Activated naive CD4-positive, alpha-beta T cell treated with Interleukin-2 at 50 U/mL for 16 hours (primary cell): ENCODE measurements at places on chromosomes 5 and 9.

- DNase-seq: no peak
These were observed 77.0 kb downstream of the C5orf15 start for GRCh38 chr5:133891390-133891789.

DNA sequence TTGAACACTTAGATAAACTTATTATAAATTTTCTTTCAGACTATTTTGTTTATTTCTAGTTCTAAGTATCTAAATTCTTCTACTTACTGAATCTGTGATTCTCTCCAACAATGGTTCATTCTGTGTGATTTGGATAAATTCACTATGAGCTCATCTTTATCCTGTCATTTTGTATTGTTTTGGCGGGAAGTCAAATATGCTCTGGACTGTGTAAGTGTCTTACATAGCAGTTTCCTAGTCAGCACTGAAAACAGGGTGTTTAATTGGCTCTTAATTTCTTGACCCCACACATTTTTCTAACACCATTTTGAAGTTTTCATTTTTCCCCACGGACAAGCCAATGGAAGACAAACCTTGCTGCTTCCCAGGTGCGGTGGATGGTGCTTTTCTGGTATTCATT, 207.0 kb upstream of the ACO1 start:
- no peak for DNase-seq

DNA sequence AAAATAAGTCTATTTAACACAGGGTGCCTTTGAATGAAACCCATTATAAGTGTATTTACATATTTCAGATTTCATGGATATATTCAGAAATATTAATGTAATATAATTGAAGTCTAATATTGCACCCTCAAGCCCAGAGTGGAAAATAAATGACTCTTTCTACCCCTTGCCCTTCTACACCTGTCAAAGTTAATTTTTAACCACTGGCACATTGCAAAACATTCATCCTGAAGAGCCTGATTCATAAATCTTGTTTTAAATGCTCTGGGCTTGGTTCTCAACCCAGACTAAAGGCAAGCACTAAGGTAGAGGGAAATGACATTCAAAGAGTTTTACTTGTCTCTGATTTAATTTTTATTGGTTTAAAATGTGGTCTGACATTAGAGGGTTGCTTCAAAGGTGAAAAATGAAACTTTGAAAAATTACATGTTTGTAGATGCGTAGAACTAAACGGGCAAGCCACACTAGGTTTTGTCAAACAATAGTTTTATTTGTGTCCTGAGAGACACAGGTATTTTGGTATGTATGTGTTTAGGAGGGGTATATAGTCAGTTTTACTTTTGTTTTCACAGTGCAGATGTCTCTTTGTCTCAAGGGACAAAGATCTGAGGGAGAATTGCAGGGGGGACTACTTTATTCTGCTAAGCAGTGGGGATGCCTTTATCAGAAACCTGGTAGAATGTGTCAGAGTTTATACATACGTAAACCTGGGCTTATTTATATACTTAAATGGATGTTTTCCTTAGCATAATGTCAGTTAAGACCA, 69.7 kb downstream of the PIK3R1 start:
- DNase-seq: no peak

- DNase-seq: no peak
These were observed 737.7 kb downstream of the TLE1 start for GRCh38 chr9:80951675-80952074.

DNA sequence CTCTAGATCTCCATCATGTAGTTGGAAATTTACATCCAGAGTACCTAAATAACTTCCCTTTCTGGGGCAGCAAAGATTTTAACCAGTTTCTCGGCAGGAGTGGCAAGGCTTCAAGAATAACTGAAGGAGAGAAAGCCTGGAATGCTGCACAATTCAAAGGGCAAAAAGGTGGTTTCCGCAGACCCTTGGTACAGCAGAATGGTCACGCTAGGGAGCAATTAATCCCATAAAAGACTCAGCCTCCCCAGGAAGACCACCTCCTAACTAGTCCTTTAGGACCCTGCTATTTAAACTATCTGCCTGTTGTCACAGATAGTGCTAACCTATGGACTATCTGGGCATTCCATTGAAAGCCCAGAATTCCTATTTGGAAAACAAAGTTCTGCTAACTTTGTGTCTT, 3.6 kb downstream of the HTR1A start:
- no peak for DNase-seq

GRCh38 chr5:43121913-43122484, 1.3 kb downstream of the ZNF131 start:
- DNase-seq: no peak

- no peak for DNase-seq
These were observed 84.5 kb upstream of the SLC12A2 start for GRCh38 chr5:127998950-127999615.

- DNase-seq: no peak
These were observed 1059.1 kb upstream of the DMAC1 start for GRCh38 chr9:8858596-8859161.

- DNase-seq: peak; percentile 97
These were observed 9.7 kb downstream of the PTGES2 start for GRCh38 chr9:128117613-128118471.

DNA sequence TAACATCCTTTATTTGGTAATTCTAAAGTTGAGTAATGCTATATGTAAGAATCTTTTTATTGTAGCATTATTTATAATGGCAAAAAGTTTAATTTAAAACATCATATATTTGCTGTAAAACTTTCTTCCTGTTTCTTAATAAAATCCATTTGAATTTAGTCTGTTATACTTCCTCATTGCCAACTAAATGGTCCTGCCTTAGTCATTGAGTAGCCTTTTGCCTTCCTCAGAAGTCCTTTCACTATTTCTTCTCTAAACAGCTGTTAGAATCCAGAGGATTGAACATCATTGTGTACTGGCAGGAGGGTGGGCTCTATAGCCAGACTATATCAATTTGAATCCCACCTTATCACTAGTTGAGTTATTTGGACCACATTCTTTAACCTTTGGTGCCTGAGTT, 11.0 kb downstream of the SLC44A1 start:
- DNase-seq: no peak

GRCh38 chr5:76175821-76176403, 92.7 kb downstream of the SV2C start:
- peak; percentile 19 for DNase-seq

- no peak for DNase-seq
These were observed 14.3 kb upstream of the LHX3 start for GRCh38 chr9:136219276-136219675.

- DNase-seq: no peak
These were observed 222.7 kb upstream of the RASEF start for GRCh38 chr9:83285445-83286225.

DNA sequence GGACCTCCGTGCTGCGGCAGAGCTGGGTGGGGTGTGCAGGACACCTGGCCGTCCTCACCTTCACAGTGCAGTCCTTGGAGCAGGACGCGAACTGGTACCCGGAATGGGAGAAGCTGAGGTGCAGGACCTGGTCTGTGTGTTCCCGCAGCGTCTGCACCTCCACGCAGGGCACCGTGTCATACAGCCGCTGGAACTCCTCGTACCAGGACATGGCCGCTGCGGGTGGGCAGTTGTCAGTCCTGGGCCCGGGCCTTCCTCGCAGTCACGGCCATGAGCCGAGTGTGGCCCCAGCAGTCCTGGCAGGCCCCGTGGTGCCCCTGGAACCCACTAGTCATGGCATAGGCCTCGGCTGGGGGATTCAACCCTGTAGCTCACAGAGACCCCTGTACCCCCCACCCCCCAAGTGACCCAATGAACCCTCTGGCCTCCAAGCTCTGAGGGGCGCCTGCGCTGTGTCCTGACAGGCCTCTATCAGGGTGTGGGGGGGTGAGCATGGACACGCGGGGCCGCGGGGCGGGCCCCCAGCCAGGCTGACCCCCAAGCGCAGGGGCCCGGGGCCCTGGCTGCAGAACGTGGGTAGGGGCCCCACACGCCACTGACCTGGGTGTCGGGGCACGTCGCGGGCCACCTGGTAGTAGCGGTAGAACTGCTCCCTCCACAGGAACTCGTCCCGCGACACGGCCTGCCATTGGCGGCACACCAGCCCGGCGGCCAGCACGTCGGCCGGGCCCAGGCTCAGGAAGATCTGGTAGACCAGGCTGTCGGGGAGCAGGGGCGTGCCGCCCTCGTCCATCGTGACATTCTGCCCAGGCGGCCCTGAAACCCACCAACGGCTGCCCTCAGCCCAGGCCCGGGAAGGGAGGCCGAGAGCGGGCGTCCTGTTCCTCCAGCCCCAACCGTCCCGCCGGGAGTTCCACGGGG, 987 bp downstream of the FBXW5 start:
- DNase-seq: peak; percentile 40

DNA sequence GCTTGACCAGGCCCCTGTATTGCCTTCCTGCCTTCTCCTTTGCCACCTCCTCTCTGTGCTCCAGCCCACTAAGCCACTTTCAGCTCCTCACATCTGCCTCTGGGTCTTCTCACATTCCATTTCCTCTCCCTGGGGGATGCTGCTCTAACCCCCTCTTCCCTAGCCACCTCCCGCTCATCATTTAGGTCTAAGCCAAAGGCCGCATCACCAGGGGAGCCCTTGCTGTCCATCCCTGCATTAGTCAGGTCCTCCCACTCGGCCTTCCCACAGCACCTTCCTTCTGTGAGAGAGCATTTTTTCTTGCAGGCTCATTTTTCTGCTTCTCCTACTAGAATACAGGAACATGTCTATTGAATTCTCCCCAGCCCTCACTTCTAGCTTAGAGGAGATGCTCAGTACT, 72.6 kb upstream of the GALNT10 start:
- no peak for DNase-seq

DNA sequence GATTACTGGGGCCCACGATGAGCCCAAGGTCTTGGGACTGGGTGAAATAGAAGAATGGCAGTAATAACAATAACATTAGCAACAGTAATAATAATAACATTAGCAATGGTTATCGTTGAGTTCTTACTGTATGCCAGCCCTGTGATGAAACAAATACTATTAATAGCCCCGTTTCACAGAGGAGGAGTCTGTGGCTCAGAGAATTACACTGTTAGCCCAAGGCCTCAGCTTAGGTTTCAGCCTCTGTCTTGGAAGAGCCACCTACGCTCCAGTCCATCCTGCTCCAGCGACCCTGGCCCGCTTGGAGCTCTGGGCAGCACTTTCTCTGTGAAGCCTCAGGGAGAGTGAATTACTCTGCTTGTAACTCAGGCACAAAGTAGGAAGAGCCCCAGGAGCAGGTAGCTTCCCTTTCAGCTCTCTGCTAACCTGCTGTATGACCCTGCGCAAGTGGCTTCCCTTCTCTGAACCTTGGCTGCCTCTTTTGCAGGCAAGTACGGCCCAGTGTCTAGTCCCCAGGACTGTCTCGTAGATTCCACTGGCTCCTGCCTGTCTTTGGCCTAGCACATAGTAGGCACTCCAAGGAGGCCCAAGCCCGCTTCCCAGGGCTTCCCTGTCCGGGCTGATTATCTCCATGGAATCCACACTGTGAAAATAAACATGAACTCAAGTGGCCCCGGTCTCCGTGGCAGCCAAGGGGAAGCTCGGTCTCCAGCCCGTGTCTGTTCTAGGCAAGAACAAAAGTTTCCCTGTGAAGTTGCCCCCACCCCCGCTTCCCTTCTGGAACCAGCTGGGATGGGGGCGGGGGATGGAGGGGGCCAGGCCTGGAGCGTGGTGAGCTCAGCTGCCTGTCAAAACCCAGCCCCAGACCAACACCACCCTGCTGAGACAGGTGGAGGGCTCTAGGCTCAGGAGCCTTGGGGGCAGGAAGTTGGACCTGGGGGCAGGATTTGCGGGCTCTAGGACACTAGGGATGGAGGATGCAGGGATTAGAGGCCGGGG, 26.2 kb upstream of the LMX1B start:
- DNase-seq: no peak

DNA sequence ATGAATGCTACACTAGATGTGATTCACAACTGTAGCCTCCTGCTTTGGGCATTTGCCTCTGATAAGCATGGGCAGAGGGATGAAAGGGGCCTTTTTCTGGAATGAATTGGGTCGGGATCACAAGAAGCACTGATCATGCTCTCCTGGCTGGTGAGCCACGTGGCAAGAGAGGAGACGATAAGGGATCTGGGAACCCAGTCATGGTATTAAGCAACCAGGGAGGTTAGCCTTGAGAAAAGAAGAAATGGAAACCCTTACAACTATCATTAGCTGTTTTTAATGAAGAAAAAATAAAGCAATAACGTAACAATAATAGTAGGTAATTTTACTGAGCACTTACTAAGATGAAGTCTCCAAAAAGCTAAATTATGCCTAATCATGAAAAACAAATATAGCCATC, 50.0 kb upstream of the RAI14 start:
- no peak for DNase-seq

DNA sequence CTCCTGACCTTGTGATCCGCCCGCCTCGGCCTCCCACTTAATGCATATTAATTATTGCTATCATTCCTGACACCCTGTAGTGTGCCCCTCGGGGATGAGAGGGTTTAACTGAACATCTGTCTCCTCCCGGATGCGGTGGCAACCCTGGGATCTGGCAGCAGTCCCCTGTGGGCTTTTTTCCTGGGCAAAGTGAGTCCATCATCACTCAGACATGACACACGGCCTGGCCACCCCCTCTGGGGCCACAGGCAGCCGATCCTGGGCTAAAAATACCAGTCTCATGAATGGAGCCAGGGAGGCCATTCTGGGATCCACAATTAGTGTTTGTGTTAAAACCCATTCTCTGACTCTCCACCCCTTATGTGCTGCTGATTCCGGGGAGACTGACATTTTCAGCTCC, 161.2 kb downstream of the RGS3 start:
- no peak for DNase-seq

DNA sequence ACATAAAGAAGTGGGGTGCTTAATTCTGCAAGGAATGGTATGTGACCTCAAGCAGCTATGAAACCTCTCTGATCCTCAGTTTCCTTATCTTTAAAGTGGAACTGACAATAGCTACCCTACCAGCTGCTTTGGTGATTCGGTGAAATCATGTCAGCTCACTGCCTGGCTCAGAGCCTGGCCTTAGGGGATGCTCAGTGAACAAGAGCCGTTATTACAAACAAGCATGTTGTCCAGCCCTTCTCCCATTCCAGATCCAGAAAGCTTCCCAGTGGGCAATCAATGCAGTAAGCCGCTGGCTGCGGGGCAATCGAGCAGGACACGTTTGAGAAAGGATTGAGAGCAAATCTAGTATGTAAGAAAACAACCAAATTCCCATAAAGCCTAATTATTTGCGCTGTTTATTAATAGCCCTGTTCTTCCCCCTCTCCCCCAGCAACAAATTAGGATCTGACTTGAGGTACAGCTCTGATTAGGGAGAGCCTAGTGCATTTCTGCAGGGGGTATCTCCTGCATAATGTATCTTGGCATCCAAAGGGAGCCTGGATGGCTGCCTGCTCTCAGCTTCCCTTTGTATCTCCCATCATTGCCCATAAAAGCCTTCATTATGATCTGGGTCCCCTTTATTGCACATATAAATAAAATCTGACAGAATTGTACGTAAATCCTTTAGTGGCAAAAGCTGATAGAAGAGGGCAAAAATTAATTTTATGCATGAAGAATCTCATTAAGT, 371.4 kb downstream of the TMEM232 start:
- no peak for DNase-seq

- DNase-seq: no peak
These were observed 72.7 kb downstream of the EPB41L4B start for GRCh38 chr9:109248133-109248581.
